NCI-H2081 (cell line): ENCODE measurements at places on chromosomes 3 and 15.

- DNase-seq = no peak
These were observed 152.8 kb upstream of the BHLHE40 start for GRCh38 chr3:4826237-4827100.

DNA sequence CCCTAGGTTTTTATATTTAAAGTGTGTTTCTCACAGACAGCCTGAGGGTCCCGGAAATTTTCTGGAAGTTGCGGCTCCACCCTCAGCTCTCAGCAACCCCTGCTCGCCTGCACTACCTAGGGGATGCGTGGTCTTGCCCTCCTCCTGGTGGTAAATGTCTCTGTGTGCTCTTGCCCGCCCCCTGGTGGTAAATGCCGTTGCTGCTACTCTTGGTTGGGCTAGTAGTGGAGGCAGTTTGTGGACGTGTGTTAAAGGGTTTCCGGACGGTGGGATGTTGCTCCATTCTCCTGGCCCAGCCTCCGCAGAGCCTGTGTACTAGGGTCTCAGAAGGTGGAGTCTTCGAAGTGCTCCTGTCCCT is 27.4 kb downstream of the STOML1 start:
- DNase-seq = peak; percentile 60

DNA sequence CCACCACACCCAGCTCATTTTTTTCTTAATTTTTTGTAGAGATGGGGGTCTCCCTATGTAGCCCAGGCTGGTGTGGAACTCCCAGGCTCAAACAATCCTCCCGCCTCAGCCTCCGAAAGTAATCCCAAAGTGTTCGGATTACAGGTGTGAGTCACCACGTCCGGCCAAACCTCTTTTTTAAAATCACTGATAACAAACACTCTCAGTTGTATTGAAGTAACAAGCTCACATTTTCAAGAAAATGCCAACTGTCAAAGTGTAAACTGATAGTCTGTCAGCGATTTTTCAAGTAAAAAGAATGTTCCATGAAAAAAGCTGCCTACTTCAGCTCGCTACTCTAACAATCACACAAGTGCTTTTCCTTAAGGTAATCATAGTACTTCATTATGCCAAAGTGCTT is 33.4 kb downstream of the UBXN7 start:
- DNase-seq = no peak

GRCh38 chr3:41129731-41130130 is 69.6 kb upstream of the CTNNB1 start:
- no peak for DNase-seq

DNA sequence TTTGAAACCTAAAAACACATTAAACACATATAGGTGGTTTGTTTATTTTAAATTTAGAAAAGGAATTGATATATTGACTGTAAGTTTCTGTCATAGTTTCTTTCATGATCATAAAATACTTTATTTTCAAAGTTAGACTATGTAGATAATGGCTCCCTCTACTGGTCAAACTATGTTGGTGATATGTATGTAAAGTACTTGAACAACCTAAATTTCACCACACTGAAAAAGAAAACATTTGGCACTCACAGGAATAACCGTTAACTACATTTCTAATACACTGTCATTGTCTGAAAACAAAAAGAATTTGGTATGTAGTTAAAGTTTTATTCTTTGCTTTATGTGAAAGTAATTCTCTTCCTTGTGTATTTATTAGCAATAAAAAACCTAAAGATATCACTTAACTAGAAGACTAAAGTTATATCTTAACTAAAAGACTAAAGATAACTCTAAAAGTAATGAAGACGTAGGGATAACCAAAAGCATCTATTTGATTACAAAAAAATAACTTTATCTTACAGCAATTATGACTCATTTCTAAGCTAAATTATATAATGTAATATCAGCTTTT is 427.5 kb downstream of the VGLL3 start:
- peak; percentile 31 for DNase-seq
